Gastrocnemius medialis (tissue), 4 donors: ENCODE measurements at places on chromosomes 6 and 20. TPM values are rescaled to one million over a fixed set of nuclear protein-coding genes. Genes with fewer than 3 reads are reported as not detected.

Gene SIGLEC1
- total RNA-seq: 0.61 TPM

DNA sequence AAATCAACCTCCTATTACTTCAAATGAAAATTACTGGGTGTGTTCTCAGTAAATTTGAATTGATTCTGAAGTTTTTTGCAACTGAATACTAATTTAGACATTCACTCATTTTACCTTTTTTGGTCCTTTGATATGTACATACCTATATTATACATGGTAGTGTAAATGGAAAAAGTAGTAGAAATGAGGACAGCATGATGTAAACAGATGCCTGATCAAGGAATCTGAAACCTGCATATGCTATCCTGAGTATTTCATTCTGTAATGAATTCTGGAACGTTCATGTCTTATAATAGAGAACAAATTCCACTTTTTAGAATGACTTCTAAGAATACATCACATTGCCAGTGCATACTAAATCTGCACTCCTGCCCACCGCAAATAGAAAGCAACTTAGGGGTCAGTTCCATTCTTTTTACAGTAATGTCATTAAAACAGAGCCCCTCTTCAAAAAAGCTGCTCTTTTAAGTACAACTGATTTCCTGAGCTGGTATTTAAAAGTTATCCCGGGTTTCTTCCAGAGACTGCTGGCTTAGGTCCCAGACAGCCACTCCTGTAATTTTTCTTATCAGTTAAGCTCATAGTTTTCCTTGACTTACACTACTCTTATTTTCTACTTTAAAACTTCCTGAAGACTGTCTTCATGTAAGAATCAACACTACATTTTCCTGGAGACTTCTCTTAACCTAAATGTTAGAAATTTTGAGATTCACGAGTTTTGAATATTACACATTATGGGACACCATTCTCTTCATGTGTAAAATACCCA, 48.4 kb downstream of the MAP3K7 start:
- no peaks in the 10 kb centered on the region for H3K27me3 ChIP-seq
- no peak overlapping the region for H3K4me3 ChIP-seq
- H3K36me3 ChIP-seq: peaks cover 3% of the 10 kb centered on the region
- DNase-seq: no peak

GRCh38 chr6:2977799-2978590, 6.6 kb upstream of the SERPINB6 start:
- no peaks in the 10 kb centered on the region for H3K27me3 ChIP-seq
- peaks cover 16% of the 10 kb centered on the region for H3K4me1 ChIP-seq
- no peaks in the 10 kb centered on the region for H3K36me3 ChIP-seq
- DNase-seq: no peak
- no peak overlapping the region for H3K27ac ChIP-seq

Gene SNRPB2
- total RNA-seq: 29.2 TPM

DNA sequence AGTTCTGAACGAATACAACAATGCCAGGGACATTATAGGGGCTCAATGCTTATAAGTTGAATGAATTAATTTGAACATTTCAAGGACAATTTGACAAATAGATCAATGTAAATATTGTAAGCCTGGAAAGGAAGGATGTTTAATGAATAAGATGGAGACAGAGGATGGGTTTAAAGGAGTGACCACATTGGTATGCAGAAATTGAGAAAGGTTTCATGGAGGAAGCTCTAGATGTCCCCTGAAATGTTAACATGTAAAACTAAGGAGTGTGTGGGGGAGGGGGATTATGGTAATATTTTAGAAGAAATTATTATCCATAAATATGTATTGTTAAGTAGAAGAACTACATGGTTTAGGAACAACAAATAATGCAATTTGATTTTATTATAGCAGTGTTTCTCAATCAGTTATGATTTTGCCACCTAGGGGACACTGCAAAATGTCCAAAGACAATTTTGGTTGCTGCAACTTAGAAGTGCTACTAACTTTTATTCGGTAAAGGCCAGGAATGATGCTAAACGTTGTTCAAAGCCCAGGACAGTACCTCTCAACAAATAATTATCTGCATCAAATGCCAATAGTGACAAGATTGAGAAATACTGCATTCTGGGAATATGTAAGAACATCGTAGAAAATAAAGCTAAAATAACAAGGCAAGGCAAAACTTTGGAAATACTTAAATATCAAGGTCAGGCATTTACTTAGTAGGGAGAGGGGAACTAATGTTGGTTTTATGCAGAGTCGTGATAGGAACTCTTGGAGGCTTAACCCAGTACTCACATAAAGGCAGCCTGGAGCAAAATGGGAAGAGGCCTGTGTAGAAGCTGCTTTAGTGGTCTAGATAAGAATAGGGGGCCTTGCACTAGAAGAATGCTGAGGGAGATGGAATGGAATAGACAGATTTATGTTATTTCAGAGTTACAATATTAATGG, 686.9 kb upstream of the CITED2 start:
- DNase-seq: no peak
- H3K4me1 ChIP-seq: peaks cover 11% of the 10 kb centered on the region
- no peaks in the 10 kb centered on the region for H3K27me3 ChIP-seq
- no peak overlapping the region for H3K4me3 ChIP-seq
